Activated T-cell treated with anti-CD3 and anti-CD28 coated beads for 24 hours (primary cell): ENCODE measurements at places on chromosomes 4 and X.

- DNase-seq: no peak
Measured at GRCh38 chr4:75370576-75370975, 143.6 kb downstream of the RCHY1 start.

- no peak for DNase-seq
Measured at GRCh38 chrX:115968436-115969252, 201.9 kb upstream of the AGTR2 start.

GRCh38 chr4:46804781-46805413, 104.1 kb downstream of the COX7B2 start:
- DNase-seq: no peak

DNA sequence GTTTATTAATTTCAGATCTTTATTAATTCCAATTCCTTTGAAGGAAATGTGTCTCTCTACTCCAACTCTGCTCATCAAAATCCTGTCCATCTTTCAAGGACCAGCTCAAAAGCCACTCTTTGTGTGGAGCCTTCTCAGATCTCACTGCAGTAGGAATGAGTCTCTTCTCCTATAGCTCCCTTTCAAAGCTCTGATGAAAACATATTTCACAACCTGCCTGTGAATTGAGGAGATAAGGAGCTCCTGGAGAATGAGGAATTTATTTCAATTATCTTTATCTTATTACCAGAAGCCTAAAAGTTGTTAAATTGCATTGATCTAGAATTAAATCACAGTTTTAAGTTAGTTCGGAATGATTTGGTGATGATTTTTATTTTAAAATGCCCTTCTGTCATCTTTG, 92.6 kb upstream of the TRPC3 start:
- DNase-seq: no peak

DNA sequence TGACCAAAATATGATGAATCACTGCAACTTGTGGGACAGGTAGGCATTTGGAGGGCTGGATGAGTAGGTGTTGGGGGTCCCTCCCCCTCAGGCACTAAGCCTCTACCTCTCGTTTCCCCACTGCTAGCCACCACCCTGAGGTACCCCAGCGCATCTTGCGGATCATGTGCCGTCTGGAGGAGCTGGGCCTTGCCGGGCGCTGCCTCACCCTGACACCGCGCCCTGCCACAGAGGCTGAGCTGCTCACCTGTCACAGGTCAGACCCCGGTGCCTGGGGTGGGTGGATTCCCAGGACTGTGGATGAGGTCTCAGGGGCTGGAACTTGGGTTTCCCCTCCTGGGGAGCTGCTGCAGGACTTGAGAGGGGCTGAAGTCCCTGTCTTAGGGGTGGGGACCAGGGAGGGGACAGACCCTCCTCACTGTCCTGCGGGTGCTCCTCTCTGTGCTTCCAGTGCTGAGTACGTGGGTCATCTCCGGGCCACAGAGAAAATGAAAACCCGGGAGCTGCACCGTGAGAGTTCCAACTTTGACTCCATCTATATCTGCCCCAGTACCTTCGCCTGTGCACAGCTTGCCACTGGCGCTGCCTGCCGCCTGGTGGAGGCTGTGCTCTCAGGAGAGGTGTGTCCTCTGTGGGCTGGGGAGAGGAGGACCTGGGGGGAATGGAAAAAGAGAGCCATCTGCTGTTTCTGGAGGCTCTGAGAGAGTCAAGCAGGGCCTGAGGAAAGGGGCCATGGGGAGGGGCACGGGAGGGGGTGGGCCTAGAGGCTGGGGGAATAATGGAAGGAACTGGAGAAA, 10.1 kb upstream of the ERAS start:
- no peak for DNase-seq

GRCh38 chrX:154408659-154409221, 314 bp downstream of the DNASE1L1 start:
- no peak for DNase-seq

DNA sequence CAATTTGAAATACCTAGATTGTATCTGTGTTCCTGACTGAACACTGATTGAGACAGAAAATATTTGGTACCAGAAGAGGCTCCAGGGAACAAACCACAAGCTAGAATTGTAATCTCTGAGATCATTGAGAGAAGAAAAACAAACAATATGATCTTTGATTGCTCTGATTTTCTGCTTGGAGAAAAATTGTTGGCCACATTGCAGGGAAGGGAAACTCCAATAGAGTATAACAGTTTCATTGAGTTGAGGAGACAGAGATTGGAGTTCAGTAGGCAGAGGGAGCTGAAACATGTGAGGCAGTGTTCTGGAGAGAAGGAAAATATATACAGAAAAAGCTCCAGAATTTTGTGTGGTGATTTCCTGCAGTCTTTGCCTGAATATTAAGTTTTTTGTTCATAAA, 158.2 kb downstream of the C4orf33 start:
- DNase-seq: no peak

DNA sequence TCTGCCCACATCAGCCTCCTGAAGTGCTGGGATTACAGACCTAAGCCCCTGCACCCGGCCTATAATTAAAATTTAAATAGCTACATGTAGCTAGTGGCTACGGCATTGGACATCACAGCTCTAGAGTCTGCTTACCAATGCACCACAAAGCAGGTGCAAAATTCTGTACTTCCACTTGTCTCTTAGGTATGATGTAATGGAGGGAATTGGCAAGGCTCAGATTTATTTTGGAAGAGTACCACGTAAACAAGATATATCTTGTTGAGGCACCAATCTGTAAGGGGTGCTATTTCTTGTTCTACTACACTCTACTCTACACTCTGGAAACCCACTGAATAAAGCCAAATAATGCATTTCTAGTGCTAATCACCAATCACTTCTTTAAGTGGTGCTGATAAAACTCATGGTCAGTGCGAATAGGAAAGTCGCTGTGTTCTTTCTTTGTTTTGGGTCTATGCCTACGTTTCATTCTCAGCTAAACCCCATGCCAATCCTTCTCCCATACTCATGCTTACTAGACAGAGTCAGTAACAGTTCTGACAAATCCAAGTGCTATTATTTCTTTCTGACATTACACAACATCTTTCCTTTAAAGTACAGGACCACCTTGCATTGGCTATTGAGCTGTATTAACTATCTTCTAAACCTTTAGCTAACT, 92.3 kb downstream of the GC start:
- DNase-seq: no peak

- no peak for DNase-seq
Measured at GRCh38 chr4:23235628-23236390, 543.1 kb downstream of the GBA3 start.

DNA sequence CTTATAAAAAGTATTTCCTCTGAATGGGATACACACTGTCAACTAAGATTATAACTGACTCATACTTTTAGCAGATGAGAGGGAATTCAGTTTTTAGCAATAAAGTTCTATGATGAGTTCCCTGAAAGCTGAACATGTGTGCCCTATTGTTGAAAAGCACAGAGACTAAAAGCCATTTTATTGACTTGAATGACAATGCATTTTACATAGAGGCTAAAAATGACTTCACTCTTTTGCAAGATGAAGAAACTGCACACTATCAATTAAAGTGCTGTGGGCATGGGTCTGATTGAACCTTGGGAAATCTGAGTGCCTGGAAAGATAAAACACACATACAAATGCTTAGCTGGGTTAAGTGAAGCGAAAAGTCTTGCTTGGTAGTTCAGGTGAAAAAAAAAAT, 633.4 kb downstream of the PDHA2 start:
- no peak for DNase-seq

GRCh38 chrX:133321451-133321850, 93.8 kb downstream of the GPC4 start:
- DNase-seq: no peak

DNA sequence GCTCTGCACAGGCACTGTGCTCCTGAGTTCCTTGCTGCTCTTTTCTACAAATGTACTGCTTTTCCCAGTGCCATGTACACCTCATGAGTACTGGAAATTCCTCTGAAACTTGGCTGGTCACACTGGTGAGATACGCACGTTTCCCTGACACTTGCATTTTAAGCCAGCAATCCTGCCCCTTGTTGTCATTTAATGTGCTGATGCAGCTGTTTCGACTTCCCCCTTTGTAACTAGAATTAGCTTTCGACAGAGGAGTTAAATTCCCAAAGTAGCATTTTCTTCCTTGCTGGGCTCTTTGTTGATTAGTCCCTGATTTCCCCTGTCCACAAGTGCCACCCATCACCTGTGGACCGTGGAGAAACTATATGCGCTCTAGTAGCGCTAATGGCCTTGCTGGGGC, 77.5 kb downstream of the IQCM start:
- no peak for DNase-seq

DNA sequence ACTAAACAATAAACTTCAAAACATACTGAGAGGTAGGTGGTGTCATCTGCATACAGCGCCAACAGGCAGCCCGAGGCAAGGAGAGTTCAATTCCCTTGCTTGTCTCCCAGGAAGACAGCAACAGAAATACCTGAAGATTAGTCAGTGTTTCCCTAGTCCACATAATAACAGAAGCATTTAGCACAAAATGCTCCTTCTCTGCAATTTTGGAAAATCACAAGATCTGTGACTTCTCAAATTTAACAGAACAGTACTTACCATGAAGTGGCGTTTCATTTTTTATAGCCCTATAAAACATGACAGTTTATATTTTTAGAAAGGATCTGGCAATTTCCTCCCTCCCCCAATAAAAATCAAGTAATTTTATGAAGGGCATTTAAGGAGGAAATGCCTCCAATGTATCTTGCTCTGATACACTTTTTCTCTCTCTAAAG, 67.1 kb upstream of the MYOZ2 start:
- DNase-seq: no peak

DNA sequence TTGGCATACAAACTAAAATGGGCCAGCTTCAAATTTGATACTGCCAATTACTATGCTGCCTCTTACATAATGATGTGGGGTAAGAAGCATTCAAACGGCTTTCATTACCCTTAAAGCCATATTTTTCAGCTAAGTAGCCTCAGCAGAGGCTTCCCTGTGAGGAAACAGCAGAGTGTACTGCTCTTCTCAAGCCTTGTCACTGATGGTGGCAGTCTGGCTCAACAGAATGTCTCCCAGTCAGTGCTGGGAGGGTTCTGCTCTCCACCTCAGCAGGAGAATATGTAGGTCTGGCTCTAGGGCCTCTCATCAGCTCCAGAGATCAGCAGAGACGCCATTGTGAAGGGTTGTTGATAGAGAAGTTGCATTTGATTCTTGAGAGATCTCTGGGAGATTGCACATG, 44.6 kb upstream of the MBNL3 start:
- no peak for DNase-seq

GRCh38 chr4:76806757-76807156, 91.2 kb downstream of the SOWAHB start:
- DNase-seq: no peak

DNA sequence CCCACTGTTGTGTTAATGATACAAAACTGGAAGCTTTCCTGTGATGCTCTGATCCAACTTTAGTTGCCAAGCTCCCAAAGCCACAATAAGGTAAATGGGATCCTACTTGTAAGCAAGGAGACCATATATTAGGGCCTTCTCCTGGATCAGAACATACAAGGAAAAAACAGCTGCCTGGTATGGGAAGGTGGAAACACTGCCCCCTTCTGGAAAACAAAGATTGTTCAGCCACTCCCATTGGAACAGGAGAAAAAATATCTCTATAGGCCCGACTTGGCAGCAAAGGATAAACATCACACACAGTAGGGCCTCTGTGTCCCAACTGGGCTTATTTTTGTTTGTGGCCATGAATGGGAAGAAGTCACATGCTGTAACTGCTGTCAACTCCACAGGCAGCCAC, 166.5 kb downstream of the TBX22 start:
- no peak for DNase-seq

DNA sequence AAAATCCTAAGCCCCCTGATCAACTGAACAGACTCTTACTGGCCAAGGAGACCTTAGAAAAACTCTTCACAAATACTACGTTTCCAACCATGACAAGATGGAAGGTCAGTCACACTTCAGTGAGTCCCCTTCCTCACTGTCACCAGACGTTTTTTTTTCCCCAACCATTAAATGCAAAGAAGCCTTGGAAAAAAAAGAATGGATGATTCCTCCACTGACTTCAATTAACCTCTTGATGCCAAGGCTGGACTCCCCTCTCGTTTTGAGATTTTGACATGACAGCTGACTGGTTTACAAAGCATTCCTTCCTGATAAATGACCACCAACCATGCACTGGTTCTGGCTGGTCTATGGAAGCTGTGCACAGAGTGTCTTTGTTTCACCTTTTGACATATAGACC, 73.2 kb downstream of the SLC34A2 start:
- DNase-seq: no peak

DNA sequence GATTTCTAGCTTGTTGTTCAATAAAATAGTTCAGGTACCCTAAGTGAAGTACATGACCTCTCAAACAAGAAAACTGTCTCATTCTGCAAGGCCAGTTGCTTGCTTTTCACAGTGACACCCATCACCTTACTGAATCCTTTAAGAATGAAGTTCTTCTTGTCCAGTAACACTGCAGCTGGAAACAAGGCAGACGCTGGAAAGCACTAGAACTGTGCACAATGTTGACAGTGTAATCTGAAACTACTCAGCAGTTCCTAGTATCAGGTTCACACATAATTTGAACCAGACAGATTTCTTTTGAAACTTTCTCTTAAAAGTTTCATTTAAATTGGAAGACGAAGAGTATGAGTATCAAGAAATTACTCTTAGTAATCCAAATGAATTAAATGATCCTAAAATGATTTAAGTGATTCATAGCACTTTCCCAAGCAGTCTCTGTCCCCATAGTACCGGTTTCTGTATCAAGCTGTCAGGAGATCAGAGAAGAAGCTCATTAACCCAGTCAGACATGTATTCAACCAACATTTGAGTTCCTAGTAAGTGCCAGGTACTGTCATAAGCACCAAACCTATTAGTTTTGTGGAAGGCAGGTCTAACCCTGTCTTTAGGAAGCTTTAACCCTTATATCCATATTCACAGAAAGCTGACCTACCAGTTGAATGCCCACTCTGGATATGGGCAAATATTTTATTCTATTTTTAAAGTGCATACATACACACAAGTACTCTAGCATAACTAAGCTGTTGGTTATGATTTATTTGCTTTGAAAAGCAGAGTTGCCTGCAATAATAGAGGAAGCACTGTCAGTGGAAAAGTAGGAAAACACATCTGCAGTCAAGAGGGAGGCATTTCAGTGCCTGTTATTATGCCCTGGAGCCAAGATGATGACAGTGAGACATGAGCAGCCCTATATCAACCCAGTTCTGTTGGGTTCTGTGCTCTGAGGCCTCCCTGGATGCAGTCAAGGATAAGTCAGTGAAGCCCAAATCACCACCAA, 63.6 kb downstream of the PALLD start:
- no peak for DNase-seq

DNA sequence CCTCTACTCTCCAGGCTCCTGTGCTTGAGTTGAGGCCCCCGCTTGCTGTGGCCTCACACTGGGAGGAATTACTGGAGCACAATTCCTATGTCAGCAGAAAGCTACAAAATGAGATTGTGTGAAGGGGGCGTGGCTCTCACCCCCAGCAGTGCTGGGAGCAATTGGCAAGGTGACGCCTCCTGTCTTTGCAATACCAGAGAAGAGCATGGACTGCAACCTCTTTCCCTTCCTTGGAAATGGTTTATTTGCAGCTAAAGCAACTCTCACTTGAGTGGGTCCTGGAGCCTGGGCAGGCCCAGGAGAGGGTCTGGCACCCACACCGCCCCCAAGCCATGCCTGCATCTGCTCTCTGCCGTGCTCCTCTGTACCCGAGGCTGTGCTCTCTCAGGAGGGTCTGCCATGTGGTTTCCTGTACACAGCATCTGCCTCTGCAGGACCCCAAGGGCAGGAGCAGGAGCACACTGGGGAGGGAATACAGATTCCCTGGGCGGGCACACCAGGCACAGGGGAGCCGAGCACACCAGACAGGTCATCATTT, 32.9 kb upstream of the HGFAC start:
- DNase-seq: no peak

GRCh38 chrX:96682516-96682915, 2.1 kb upstream of the DIAPH2 start:
- DNase-seq: no peak
